CD4-positive, alpha-beta T cell (primary cell): ENCODE measurements at places on chromosomes 6 and 20.

DNA sequence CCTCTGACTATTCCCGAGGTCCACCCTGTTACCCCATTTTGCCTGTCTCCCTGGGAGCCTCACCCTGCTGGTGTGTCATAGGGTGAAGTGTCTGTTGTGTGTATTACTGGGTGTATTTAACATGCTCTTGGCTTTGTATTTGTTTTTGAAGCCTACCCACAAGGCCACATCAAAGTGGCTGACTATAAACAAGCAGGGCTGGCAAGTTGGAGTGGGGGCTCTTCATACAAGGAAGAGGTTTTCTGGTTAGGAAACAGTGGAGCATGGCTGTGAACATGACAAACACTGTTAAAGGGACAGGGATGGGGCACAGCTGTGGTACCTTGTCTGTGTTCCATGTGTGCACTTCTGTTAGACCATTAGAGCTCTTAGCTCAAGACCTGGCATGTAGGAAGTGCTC lies 26.3 kb downstream of the HECA start:
- DNase-seq, result peak; percentile 92

DNA sequence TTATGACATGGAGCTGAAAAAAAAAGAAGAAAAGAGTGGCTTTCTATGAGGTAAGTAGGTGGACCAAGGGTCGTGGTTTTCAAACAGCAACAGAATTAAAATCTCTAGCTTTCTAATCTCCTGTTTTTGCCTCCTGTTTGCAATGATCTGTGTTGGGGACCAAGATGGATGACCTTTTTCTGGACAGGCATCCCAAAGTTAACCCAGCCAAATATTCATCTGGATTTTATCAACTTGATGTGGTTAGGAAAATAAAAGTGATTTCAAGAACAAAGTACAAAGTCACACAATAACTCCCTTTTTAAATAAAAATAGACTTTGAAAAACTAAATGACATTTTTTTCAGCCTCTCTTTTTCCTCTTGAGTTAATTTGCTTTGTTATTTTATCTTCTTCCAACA lies 282.1 kb upstream of the PRDM1 start:
- DNase-seq, result no peak

GRCh38 chr6:160412993-160413392 lies 64.8 kb downstream of the SLC22A3 start:
- no peak for DNase-seq

DNA sequence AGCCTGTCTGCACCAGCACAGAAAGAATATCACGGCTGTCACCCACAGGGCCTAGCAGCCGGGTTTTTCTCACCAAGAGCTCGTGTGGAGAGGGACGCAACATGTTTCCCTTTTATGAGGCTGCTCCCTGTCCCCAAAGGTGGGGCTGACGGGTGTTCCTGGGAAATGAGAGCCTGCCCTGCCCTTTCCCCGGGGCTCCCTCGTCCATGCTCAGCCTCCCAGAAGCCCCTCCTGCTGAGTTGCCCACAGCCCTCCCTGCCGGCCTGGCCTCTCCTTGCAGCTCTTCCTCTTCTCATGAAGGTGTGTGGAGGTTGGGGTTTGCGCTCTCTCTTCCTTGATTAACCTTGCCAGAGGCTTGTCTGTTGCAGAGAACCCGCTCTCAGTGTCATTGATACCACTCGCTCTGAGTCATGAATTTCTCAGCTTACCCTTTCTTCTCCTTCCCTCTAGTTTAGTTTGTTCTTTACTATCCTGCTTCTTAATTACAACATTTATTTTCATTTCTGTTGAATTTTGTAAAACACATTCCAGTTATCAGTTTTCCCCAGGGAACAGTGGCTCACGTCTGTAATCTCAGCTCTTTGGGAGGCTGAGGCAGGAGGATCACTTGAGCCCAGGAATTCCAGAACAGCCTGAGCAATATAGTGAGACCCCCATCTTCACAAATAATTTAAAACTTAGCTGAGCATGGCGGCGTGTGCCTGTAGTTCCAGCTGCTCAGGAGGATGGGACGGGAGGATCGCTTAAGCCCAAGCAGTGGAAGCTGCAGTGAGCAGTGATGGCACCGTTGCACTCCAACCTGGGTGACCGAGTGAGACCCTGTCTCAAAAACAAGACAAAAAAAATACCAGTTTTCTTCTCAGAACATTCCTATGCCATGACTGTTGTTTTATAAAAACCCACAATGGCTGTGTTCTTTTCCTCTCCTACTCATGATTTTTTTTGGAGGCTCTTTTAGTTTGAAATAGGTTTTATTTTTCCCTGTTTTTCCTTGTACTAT lies 103.8 kb downstream of the TMEM242 start:
- DNase-seq, result no peak

- DNase-seq, result no peak
Measured at GRCh38 chr6:147770221-147770620, 261.7 kb downstream of the SAMD5 start.

DNA sequence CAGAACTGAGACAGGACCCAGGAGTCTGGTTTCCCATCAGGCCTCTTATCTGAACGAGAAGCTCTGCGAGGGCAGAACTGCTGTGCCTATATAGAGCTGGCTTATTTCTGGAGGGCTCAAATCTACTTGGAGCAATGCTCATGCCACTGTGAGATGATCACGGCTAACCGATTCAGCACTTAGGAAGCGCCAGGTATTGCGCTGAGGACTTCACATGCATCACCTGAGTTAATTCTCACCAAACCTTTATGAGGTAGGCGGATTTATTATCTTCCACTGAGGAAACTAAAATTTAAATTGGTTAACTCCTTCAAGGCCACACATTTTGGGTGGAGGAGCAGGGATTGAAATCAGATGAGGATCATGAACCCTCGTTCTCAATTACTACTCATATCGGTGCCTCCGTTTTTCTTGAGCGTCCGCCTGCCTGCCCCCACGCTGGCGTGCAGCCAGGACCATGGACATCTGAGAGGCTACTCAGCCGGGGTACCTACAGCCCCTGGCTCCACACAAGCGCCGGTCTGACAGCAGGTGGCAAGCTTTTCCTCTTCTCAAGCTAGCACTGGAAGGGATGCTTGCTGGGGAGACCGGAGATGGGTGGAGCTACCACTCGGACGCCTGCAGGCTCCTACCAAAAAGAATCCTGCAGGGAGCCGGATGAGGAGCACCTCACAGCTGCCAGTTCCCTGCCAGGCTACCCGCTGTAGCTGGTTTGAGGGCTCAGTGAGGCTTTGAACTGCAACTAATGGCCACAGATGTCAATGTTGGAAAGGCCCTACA lies 1.0 kb upstream of the PCIF1 start:
- peak; percentile 74 for DNase-seq

- no peak for DNase-seq
Measured at GRCh38 chr20:61271312-61272231, 19.5 kb downstream of the CDH4 start.

- no peak for DNase-seq
Measured at GRCh38 chr6:10276106-10276505, 138.8 kb downstream of the TFAP2A start.

DNA sequence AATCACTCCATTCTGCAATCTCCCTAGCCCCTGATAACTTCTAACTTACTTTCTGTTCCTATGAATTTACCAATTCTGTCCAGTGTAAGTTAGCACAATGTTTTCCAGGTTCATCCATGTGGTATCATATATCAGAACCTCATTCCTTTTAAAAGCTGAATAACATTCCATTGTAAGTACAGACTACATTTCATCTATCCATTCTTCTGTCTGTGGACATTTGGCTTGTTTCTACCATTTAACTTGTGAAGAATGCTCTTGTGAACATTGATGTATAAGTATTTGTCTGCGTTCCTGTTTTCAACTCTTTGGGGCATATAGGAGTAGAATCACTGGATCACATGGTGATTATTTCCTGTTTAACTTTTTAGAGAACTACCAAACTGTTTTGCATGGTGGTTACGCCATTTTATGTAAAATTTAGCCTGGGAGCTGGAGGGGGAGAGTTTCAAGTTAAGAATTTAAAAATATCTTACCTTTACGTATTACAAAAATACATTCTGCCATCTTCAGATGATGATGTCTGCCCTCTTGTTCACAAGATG lies 156.5 kb downstream of the BTBD3 start:
- no peak for DNase-seq

GRCh38 chr20:56166781-56167465 lies 81.6 kb upstream of the MC3R start:
- DNase-seq, result no peak

DNA sequence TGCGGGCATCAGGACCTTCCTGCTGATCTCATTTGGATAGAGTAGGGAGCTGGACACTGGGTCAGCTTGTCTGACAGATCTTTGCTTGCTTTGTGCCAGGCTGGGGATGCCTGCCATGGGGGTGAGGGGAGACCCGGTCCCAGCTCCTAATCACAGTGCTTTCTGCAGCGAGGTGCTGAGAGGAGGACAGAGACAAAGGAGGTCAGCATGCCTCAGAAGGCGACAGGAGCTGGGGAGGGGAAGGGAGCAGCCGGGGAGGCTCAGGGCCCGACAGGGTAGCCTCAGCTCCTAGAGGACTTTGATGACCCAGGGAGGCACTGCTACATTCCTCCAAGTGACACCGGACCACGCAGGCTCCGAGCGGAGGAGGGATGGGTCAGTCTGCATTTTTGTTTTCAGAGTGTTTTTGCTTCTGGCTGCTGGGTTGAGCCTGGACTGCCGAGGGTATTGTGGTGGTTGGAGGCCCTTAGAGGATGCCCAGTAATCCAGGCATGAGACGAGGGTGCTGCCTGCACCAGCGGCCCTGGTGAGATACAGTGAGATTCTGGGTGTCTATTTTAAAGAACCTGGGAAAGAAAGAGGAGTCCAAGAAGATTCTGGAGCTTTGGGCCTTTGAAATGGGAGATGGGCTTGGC lies 7.8 kb downstream of the RBM38 start:
- no peak for DNase-seq

GRCh38 chr6:94468830-94469229 lies 1049.5 kb upstream of the EPHA7 start:
- no peak for DNase-seq

DNA sequence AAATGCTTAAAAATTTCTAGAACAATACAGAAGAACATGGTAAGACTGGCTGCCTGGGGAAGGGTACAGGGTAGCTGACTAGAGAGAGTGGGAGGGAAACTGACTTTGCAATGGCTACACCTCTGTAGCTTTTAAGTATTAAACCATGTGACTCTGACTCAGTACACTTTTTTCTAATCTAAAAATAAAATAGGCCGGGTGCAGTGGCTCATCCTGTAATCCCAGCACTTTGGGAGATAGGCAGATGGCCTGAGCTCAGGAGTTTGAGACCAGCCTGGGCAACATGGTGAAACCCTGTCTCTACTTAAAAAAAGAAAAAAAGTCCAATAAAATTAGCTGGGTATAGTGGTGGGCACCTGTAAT lies 18.5 kb downstream of the ATP9A start:
- DNase-seq, result no peak

DNA sequence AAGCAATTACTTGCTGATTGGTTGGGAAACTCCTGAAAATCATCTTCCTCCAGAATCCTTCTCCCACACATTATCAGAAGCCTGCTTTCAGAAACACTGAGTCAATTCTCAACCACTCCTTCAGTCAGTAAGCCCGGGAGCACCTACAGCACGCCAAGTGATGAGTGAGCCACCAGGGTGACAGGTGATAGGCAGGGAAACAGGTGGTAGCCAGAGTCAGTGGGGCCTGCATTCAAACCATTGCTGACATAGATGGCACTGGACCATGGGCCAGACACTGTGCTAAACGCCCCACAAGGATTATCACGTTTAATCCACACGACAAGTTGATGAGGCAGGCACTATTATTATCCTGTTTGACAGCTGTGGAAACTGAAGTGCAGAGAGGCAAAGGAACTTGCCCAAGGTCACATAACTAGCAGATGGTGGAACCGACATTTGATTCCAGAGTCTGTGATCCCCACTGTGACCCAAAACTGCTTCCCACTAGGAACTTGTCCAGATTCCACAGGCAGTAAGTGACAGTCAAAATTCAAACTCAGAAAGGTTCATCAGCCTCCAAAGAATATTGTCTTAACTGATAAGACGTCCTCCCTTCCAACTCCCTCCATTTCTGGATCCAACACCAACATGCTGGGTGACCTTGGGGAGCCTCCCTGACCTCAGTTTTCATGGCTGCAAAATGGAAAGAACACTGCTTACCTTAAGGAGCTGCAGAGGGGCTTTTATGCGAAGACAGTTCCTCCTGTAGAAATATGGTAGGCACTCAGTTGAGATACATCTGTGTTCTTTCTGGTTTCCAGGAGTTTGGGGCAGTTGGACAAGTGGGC lies 23.9 kb upstream of the TOP1 start:
- no peak for DNase-seq

DNA sequence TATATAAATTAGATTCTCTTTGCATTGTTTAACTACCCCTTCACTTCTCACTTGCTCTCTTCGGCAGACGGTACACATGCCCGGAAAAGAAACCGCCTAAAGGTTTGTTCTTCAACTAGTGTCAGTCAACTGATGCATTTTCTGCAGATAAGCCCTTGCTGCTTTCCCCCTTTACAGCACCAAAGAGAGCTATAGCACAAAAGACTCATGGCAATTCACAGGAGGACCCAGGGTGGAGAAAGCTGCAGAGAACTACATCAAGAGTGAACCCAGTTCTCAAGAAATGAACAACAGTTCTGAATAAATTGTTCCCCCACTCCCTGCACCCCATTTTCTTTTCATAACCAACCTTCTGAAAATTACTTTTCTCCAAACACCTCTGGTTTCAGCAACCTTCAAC lies 8.9 kb downstream of the CD164 start:
- DNase-seq, result no peak

- no peak for DNase-seq
Measured at GRCh38 chr20:1150218-1150617, 31.8 kb downstream of the PSMF1 start.

DNA sequence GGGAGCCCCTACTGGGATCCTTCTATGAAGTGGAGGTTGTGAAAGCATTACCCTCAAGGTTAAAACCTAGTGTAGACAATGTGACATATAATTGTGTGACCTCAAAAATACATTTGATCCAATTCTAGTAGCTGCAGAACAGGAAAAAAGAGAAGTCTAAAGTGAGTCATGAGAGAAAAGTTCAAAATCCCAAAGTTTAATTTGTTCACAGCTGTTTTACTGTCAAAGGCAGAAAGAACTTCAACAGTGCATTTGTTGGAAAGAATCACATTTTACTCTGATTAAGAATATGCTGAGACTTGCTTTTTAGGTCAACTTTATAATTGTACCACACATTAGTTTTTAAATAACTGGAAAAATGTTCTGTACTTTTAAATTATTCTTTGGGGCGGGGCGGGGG lies 1027.4 kb upstream of the FLRT3 start:
- DNase-seq, result no peak

- DNase-seq, result no peak
Measured at GRCh38 chr20:6213311-6213710, 90.5 kb upstream of the FERMT1 start.

- DNase-seq, result no peak
Measured at GRCh38 chr20:21125072-21125848, 622 bp upstream of the KIZ start.

DNA sequence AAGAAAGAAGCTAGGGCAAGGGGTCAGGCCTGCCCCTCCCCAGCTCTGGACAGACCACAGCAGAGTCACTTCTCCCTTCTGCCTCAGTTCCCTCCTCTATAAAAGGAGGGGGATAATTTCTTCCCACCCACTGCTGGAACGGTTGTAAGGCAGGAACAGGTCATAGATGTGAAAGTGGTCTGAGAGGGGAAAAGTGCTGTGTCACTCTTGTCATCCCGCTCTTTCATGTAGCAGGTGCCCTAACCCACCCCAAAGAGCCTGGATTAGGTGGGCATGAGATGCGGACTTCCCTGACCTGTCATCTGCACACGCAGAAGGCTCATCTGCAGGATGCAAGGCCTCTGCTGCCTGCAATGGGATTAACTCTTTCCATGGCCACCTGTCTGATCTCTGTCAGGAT lies 218.2 kb upstream of the LRFN2 start:
- DNase-seq, result no peak

GRCh38 chr20:52204136-52204535 lies 12.6 kb upstream of the ZFP64 start:
- DNase-seq, result no peak

GRCh38 chr6:2958331-2958711 lies 13.0 kb downstream of the SERPINB6 start:
- DNase-seq, result peak; percentile 36
